ENCODE measurements at places on chromosomes 7 and 10.

GRCh38 chr10:84329986-84330651, 1.7 kb downstream of the CCSER2 start:
- DNase-seq = no peak

GRCh38 chr10:10294184-10294880, 723.3 kb upstream of the CELF2 start:
- no peak for DNase-seq

DNA sequence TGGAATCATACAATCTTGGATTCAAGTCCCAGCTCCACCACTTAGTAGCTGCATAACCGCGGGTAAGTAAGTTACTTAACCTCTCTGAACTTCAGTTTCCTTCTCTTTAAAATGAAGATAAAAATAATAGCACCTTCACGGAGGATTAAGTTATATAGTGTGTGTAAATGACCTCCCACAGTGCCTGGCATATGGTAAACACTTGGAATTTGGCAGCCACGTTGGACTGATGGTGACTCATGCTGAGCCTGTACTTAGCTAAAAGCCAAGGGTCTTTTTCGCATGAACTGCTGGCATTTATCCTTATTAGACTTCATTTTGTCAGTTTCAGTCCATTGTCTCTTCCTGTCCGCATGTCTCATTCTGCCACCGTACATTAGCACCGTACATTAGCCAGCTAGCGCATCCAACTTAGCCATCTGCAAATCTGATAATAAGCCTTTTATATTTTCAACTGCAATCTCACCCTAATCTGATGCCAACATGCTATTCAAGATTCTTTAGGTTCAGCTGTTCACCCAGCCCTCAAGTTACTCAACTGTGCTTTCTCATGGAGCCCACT, 11.2 kb downstream of the SLC13A4 start:
- peak; percentile 73 for DNase-seq

- no peak for DNase-seq
Observed at GRCh38 chr7:154794147-154794780, 208.7 kb downstream of the PAXIP1 start.

- no peak for DNase-seq
Observed at GRCh38 chr10:131503992-131504391, 192.5 kb upstream of the TCERG1L start.

DNA sequence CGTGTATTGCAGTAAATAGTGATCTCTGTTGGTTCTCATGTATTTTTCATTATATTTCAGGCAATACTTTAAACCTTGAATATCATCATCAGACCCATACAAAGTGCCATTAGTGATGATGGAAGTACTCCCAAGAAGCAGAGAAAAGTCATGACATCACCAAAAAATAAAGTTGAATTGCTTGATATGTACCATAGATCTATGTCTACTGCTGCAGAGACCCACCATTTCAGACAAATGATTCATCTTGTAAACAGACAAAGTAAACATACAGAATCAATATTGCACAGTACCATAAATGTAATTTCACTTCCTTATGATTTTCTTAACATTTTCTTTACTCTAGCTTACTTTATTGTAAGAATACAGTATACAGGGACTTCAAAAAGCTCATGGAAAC, 347.8 kb downstream of the IPMK start:
- DNase-seq = no peak

- no peak for DNase-seq
Observed at GRCh38 chr7:15376600-15376999, 185.2 kb downstream of the AGMO start.

DNA sequence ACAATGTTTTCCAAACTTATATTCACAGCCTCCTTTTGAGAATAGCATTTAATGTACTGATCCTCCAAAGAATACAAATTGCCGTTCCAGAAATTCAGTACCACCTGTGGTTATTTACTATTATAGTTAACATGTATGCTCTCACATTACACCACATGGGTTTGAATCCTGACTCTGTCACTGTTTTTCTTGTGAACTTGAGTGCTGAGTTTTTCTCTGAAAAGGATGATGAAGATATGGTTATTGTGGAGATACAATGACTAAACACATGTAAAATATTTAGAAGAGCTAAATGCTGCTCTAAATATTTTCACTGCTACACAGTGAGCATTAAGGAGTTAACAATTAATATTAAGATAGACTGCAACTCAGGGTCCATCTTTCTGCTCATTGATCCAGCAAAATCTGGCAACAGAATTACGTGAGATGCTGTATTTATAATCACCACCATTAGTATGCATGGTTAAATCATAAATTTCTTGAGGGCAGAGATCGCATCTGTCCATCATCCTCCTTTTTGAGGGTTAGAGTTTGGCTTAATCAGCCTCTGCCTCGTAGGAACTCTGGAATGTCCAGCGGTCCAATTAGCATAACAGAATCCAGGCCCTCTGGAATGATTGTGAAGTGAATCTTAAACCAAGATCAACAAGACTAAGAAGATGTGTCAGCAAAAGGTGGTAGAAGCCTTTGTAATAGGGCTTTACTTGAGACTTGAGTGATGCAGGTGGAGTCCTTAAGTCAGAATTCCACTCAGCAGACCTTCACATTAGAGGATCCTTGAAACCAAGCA, 152.8 kb downstream of the MACC1 start:
- peak; percentile 92 for DNase-seq

DNA sequence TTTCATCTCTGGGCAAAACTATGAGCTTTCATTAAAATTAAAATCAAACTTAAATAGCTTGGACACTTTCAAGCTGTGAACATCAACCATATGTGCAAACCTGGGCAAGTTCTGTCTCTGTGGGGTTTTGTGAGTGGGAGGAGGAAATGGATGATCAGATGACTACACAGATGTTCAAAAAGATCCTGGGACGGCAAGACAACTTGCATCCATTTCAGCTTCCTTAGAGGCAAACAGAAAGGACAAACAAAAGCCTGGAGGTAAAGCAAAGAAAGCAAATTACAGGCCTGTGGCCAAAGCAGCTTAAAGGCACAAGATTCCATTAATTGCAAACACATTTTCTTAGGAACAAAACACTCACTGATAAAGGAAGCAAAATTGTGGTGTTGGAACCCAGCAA, 222.2 kb downstream of the NEBL start:
- DNase-seq = no peak

All from RCC 7860 (cell line).